ENCODE measurements at places on chromosomes 16 and 17. TPM values are rescaled to one million over a fixed set of nuclear protein-coding genes. Genes with fewer than 3 reads are reported as not detected.

GRCh38 chr16:86958423-86958822, 358.8 kb downstream of the C16orf95 start:
- DNase-seq, result no peak

SDR42E1 gene
- total RNA-seq, result not detected

DHX58 gene
- total RNA-seq, result 4.4 TPM

RGS11 gene
- 1.1 TPM for total RNA-seq

- no peak for DNase-seq
Measured at GRCh38 chr17:42531455-42532354, 4.3 kb upstream of the NAGLU start.

- no peak for DNase-seq
Measured at GRCh38 chr17:8353736-8354135, 14.1 kb downstream of the ODF4 start.

- DNase-seq, result no peak
Measured at GRCh38 chr17:34850964-34851363, 110.3 kb downstream of the CCT6B start.

DNA sequence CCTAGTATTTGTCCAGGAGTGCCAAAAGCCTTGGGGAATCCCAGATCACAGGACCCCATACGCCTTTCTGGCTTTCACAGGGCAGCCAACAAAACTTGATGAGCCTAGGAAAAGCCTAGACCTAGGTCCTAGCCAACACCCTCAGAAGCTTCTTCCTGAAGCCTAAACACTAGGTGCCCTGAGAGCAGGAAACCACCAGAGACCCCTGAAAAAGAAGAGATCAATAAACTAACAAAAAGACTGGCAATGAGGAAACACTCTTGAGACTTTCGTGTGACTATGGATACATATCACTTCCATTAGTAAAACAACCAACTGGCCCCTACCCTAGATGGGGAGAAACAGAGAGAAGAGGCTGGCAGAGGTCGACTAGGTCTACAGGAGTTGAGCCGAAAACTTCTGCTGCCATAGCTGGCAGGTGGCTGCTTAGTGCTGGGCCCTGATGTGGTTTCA, 1.2 kb downstream of the ORMDL3 start:
- DNase-seq, result no peak

DNA sequence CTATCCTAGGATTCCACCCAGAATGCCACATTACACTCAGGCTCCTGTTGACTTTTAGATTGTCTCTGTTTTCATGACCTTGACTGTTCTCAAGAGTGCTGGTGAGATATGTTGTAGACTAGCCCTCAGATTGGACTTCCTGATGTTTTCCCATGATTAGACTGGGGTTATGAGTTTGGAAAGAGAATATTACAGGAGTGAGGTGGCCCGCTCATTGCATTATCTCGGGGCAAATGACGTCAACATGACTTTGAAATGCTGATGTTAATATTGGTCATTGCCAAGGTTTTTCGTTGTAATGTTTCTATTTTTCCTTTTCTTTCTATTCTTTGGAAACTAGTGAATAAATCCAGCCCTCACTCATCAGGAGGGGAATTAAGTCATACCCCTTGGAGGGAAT, 355.7 kb upstream of the MON1B start:
- DNase-seq, result no peak

DNA sequence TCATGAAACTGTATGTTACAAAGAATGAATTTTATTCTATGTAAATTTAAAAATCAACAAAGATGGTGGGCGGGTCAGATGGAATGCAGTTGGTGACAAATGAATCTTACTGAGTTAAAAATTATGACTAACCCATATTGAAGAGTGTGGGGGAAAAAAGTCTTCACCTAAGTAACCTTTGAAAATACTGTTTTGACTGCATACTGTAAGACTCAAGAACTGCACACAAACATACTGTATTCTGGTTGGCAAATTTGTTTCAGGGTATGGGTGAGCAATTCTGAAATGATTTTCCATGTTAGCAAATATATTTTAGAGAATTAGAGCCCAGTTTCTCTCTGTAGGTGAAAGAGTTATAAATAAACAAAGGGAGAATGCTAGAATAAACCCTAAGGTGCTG, 153.7 kb upstream of the KCNJ18 start:
- DNase-seq, result no peak

DNA sequence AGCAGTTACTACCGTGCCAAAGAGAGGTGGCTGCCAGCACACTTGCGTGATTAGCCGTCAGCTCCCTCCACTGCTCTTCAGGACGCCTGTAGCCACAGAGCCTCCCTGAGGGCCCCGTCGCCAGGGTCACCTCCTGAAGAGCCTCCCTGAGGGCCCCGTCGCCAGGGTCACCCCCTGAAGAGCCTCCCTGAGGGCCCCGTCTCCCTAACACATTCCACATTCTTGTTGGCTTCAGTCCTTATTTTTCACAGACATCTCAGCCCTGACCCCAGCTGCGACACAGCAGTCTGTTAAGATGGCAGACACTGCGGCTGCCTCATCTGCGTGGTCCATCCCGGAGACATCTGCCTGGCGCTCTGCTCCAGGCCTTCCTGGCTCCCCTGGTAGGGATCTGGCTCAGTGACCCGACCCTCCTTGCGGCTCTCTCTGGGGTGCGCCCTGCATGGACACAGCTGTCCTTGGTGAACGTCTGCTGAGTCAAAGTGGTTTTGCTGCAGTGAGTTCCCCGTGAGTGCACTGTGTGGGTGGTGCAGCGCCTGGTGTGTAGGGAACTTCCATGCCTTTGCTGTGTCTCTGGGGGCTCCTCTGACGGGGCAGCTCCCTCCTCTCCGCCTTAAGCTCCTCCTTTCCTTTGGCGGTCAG, 11.4 kb downstream of the ACSF3 start:
- no peak for DNase-seq

GRCh38 chr16:4966736-4967453, 8.8 kb downstream of the SEC14L5 start:
- DNase-seq, result no peak

DNA sequence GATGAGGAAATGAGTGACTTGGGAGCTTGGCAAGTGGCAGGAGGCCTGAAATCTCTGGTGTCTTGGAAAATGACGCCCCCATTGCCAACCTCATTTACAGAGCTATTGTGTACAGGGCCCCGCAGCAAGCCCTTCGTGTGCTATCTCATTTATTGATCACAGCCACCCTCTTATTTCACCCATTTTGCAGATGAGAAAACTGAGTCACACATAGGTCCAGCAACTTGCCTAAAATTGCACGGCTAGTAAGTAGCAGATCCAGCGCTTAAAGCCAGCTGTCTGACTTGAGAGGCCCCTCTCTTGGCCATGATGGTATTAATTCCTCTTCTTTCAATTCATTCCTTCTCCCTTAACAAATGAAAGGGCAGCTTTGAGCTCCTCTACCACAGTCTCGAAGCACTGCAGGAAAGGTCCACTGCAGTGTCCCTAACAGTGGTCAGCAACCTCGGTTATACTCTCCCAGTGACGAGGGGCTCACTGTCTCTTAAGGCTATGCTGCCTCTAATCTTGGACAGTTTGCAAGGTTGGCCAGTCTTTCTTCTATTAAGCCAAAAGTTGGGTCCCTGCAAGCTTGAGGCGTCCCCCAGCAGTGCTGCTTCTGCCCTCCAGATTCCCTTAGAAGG, 162.2 kb downstream of the COPRS start:
- DNase-seq, result no peak

DNA sequence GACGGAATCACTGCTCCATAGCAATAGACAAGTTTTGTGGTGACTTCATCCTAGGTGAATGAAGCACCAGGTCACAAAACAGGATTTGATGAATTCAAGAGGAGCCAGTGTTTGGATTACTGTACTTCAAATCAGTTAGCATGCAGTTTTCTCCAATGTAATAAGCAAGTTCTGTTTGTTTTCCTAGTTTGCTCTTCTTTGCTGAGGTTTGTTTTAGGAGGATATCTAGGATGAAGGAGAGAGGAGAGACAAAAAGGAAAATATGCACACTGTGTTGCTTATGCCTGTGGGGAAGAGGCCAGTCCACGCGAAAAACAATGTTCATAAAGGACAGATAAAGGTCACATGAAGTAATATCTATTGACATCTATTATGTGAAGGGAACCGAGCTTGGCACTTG, 9.0 kb downstream of the KRT37 start:
- no peak for DNase-seq

DNA sequence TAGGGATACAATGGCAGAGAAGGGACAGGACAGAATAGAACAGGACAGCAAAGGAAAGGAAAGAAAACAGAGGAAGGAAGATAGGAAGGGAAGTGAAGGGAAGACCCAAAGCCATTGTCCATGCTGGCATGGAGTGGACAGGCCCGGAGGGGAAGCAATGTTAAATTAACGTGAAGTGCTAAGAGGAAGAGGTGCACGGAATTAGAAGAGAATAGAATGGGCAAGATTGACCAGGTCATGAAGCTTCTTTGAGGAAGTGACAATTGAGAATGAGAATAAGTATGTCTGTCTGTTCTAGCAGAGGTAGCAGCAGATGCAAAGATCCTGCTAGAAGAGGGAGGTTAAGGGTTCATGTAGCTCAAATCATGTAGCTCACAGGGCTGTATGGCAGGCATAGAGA, 117.2 kb downstream of the MAF start:
- no peak for DNase-seq

GRCh38 chr17:81516439-81516838, 3.8 kb upstream of the ACTG1 start:
- DNase-seq, result no peak

GRCh38 chr16:65634291-65634690, 512.4 kb upstream of the CDH11 start:
- DNase-seq, result no peak

GRCh38 chr16:85777583-85778310, 21.6 kb downstream of the EMC8 start:
- no peak for DNase-seq

- DNase-seq, result no peak
Measured at GRCh38 chr17:30186761-30187160, 48.7 kb downstream of the SLC6A4 start.

DNA sequence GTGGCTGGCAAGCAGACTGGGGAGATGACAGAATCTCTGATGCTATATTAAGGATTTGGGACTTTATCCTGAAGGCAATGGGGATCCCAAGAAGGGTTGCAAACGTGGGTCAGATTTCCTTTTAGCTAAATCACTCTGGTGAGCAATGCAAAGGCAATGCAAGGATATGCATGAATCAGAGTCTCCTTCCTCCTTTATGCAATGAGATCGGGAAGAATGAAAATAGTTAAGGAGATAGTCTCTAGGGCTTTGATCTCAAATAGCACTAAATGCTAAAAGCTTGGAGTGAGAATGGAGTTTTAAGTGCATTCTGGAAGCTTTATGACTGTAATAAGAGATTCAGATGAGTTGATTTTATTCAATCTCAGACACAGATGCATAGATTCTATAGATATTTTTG, 27.2 kb upstream of the SHISA9 start:
- DNase-seq, result no peak

SAMD14 gene
- 5.9 TPM for total RNA-seq

GRCh38 chr16:3071655-3072054, 6.2 kb downstream of the IL32 start:
- no peak for DNase-seq

DNA sequence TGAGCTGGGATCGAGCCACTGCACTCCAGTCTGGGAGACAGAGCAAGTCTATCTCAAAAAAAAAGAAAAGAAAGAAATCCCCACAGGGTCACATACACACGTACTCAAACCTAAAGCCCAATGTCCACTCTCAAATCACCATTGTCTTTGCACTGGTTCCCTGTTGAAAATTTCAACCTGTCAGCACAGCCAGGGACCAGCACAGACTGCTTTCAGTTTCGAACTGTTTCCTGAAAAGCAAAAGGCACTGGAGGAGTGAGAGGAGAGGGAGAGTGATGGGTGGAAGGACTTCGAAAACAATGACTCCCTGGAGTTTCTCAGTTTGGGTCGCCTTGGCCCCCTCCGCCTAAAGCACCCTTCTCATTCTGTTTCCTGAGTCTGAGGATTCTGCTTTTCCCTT, 9.0 kb upstream of the CD300C start:
- DNase-seq, result no peak

DNA sequence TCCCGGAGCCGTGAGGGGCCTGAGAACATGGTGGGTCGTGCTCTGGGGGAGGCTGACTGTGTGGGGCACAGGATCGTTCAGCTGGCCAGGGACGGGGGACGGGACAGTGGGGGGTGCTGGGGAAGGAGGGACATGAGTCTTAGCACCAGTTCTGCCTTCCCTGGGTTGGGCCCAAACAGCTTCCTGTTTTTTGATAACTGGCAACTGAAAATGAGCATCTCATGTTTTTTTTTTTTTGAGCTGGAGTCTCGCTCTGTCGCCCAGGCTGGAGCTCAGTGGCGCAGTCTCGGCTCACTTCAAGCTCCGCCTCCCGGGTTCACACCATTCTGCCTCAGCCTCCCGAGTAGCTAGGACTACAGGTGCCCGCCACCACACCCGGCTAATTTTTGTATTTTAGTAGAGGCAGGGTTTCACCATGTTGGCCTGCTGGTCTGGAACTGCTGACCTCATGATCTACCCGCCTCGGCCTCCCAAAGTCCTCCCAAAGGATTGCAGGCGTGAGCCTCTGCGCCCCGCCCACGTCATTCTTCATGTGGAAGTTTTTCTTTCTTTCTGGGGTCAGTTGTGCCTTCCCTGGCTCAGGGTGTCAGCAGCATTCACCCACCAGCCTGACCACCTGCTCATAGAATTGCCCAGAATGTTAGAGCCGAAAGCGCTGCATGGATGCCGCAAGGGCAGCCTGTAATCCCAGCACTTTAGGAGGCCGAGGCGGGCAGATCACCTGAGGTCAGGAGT, 6.4 kb downstream of the ASPSCR1 start:
- DNase-seq, result no peak

GRCh38 chr17:2218426-2218825, 85.2 kb downstream of the SMG6 start:
- DNase-seq, result no peak

DNA sequence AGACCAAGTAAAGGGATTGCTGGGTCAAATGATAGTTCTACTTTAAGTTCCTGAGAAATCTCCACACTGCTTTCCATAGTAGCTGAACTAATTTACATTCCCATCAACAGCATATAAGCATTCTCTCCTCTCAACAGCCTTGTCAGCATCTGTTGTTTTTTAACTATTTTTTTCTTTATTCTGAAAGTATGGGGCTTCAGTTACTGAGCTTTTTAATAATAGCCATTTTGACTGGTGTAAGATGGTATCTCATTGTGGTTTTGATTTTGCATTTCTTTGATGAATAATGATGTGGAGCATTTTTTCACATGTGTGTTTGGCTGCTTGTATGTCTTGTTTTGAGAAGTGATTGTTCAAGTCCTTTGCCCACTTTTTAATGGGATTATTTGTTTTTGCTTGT, 2.5 kb downstream of the KRTAP2-2 start:
- DNase-seq, result no peak

DNA sequence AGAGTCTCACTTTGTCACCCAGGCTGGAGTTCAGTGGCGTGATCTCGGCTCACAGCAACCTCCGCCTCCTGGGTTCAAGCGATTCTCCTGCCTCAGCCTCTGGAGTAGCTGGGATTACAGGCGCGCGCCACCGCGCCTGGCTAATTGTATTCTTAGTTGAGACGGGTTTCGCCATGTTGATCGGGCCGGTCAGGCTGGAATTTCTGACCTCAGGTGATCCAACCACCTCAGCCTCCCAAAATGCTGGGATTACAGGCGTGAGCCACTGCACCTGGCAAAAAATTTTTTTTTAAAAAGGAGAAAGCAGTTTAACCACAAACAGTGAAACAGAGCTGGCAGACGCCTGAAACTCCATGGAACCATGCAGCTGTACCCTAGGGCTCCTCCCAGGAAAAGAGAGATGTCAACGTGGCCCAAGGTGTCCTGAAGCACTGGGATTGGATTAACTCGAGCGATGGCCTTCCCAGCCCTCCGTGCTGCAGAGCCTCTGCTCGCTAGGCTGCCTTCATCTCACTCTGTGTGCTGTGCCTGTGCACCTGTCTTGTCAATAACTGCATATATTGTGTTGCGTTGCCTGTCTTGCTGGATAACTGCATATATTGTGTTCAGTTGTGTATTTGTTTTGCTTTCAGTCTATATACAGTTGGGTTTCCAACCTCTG, 29.6 kb upstream of the FOXK2 start:
- DNase-seq, result no peak

FBXO39 gene
- total RNA-seq, result 0.22 TPM
